Stimulated activated CD4-positive, alpha-beta T cell treated with anti-CD3 and anti-CD28 coated beads, Interleukin-4, amount 100 ng/mL, for 1 hour (primary cell): ENCODE measurements at places on chromosomes 1 and 21.

GRCh38 chr1:93641527-93641926 lies 40.1 kb downstream of the BCAR3 start:
- no peak for DNase-seq

DNA sequence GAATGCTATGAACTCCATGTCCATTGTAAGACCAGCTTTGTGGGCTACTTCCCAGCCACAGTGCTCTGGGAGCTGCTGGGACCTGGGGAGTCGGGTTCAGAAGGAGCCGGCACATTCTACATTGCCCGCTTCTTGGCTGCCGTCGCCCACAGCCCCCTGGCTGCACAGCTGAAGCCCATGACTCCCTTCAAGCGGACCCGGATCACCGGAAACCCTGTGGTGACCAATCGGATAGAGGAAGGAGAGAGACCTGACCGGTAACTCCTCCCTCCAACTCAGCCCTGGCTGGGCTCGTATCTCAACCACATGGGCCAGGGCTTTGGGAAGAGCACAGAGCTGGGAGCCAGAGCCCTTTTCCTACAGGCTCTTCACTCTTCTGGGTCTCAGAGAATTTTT lies 15.4 kb downstream of the MOV10 start:
- no peak for DNase-seq

DNA sequence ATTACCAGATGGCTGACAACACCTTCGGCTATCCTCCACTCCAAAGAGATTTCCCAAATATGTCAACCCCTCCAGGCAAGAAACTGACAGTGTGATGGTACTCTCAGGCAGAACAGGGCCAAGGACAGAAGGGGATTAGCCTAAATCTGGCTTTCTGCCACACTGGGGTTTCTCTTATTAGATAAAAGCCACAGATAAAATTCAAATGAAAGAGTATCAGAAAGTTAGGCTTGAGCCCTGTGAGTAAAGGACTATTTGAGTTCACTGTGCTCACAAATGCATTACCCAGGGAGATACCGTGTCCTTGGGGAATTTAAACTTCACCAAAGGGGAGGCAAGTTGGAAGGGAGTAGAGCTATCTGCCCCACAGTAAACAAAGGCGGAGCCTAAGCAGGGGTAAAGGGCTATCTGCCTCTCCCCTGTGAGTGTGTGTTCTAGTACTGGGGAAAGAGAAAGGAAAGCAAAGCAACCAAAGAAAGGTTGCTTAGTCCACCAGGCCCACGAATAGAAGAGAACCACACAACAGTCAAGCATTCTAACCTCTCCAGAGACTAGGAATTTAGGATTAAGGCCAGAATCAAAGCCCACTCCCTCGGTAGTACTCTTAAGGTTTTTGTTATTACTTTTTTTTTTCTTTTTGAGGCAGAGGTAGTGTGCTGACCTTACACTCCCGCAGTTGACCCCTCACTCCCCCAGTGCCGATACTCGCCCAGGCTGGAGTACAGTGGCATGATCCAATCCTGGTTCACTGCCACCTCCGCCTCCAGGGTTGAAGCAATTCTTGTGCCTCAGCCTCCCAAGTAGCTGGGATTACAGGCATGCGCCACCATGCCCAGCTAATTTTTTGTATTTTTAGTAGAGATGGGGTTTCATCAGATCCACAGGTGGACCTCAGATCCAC lies 12.7 kb downstream of the TPM3 start:
- DNase-seq, result no peak

GRCh38 chr1:58718435-58718834 lies 18.6 kb upstream of the MYSM1 start:
- DNase-seq, result no peak

DNA sequence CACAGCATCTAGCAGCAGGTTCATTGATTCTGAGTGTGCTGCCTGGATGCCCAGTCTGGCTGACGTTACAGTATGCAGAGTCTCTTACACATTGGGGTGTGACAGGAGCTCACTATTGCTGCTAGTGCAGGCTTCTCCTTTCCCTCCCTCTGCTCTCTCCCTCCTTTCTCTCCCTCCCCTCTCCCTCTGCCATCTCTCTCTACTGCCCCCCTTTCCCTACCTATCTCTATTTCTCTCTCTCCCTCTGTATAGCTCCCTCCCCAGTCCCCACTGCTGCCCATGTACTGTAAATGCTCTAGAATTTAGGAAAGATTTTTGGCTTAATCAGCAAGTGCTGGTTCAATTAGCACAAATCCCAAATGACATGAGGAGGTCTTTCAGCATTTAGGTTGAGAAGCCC lies 62.8 kb downstream of the PCBP3 start:
- no peak for DNase-seq

DNA sequence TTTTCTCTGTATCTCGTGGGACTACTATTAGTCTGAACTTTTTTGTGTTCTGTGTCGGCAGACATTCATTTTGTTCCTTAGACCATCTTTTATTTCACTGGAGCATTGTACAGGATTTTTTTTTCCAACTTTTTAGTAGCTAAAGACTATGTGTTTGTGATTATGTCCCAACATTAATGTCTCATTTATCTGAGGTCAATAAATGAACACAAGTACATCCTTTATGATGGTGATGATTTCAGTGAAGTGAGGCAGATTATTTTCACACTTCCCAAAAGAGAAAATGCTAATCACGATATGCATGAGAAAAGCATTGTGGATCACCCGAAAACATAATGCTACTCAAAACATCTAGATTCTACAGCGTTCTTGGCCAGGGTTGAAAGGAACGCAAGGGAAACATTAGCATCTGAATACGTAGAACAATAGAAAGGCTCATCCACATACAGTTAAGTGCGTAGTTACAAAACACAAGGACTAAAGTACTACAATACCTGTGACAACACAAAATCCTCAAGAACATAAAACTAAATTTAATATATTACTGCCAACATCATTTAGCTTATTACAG lies 981.7 kb upstream of the NCAM2 start:
- DNase-seq, result no peak

- DNase-seq, result no peak
These were observed 12.3 kb upstream of the METTL13 start for GRCh38 chr1:171769171-171769570.

- no peak for DNase-seq
These were observed 341.8 kb downstream of the NPHP4 start for GRCh38 chr1:5650283-5651026.

DNA sequence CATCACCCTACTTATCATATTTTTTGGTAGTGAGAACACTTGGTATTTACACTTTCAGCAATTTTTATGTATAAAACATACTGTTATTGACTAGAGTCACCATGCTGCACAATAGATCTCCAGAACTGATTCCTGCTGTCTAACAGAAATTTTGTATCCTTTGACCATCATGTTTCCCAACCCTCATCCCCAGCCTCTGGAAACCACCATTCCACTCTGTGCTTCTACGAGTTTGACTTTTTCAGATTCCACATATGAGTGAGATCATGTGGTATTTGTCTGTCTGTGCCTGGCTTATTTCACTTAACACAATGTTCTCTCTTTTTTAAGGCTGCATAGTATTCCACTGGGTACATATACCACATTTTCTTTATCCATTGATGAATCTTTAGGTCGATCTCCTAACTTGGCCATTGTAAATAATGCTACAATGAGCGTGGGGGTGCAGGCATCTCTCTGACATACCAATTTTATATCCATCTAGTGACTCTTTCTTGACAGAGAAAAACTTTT lies 115.9 kb upstream of the RUNX1 start:
- no peak for DNase-seq

- DNase-seq, result no peak
These were observed 9.0 kb downstream of the IFNAR2 start for GRCh38 chr21:33238565-33239255.

GRCh38 chr1:92306020-92306419 lies 7.2 kb downstream of the RPAP2 start:
- no peak for DNase-seq

- no peak for DNase-seq
These were observed 29.8 kb upstream of the ZBTB21 start for GRCh38 chr21:42039911-42040351.

DNA sequence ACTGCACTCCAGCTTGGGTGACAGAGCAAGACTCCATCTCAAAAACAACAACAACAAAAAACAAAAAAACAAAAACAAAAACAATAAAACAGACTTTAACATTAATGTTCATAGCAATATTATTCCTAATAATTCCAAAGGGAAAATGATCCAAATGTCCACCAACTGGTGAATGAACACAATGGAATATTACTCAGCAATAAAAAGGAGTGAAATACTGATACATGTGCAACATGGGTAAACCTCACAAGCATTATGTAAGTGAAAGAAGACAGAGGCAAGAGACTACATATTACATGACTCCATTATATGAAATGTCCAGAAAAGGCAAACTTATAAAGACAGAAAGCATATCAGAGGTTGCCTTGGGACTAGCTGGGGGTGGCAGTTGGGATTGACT lies 6.1 kb upstream of the TTF2 start:
- DNase-seq, result no peak

GRCh38 chr1:6955357-6956094 lies 170.3 kb downstream of the CAMTA1 start:
- DNase-seq, result no peak

- DNase-seq, result no peak
These were observed 4.7 kb downstream of the FMOD start for GRCh38 chr1:203346060-203346768.

- DNase-seq, result no peak
These were observed 93.5 kb downstream of the IER5 start for GRCh38 chr1:181181792-181182585.

DNA sequence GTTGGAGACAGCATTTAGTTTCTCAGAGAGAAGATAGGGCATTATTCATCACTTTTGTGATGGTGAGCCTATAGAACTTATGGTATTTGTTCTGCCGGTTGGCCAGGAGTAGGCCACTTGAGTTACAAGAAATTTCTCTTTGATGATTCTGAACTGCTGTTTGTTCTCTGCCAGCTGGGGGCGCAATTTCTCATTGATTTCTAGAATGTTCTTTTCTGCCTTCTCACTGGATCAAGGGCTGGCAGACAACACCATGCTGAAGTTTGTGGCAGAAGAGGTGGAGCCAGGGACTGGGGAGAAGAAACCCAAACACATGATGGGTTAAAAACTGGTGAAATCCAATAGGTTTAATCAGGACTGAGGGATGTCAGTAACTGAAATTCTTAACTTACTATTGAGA lies 360.6 kb downstream of the FAM72C start:
- DNase-seq, result no peak
